ENCODE measurements at places on chromosomes 5 and 9.

- DNase-seq: no peak
Measured at GRCh38 chr9:91963711-91964240, 13.7 kb upstream of the ROR2 start.

DNA sequence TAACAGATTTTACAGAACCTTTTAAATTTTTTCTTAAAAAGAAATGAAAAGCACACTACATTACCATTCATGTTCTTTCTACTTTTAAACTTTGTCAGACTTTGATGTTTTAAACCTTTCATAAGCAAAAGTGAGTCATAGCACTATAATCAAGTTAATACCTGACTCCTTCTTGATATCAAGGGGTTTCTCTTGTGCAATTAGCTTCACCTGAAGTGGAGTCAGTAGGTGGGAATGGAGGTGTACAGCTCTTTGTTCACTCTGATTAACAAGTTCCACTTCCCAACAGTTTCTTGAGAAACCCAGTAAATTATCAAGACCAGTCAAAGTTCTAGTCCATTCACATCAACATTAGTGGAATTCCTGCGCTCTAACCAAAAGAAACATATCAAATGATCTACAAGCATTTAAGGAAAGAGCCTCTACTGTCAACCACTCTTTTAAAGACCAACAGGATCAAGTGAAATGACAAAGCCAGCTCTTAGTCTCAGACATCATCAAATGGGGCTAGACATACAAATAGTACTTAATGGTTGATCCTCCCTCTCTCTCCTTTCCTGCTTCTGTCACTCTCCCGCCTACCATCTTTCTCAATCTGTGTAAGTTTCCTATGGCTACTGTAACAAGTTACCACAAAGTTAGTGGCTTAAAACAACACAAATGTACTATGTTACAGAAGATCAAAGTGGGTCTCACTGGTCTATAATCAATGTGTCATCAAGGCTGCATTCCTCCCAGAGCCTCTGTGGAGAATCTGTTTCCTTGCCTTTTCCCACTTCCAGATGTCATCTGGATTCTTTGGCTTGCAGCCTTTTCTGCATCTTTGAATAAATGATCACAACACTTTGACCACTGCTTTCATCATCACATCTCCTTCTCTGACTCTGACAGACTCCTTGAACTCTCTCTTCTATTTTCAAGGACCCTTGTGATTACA, 68.0 kb downstream of the HINT1 start:
- no peak for DNase-seq

DNA sequence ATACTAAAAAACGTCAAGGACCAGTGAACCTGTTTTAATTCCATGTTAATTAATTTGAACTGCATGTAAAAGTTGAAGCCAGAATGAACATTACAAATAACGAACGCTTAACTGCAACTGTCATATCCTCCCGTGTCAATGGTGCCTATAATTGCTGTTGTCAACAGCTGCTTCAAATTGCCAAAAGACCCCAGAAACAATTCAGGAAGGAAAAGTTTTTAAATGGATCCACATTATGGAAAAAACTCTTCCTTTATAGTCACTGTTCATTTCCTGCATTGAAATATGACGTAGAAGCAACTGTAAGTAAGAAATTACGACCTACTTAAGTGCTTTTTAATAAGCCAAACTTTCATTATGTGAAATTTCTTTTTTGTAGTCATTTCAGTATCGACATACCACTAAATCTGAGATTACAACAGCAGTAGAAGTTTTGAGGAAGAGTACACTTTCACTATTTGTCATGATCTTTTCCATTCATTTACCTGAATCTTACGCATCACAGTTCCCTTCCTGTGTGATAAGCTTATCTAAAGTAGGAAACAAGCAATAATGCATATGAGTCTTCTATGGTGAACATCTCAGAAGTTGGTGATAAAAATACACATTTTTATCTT, 37.8 kb downstream of the MEF2C start:
- no peak for DNase-seq

DNA sequence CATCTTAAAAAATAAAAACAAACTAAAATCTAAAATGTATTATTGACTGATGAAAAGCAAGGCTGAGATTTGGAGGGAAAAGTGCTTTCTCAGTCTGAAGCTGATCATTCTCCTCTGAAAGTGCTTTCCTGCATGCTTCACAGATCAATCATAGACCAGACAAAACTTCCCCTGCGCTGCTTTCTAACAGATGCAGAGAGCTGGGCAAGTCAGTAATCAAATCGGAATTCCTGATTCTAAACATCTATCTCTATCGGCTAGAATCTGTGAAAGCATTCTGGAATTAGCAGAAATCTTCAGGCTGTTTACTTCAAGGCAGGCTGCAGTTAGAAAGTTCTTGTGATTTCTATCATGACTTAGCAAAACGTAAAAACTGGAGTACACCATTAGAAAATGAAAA, 15.6 kb upstream of the FAM81B start:
- no peak for DNase-seq

Data from epithelial cell of prostate (primary cell).